ENCODE measurements at places on chromosomes 16 and 17. TPM values are rescaled to one million over a fixed set of nuclear protein-coding genes. Genes with fewer than 3 reads are reported as not detected.

DNA sequence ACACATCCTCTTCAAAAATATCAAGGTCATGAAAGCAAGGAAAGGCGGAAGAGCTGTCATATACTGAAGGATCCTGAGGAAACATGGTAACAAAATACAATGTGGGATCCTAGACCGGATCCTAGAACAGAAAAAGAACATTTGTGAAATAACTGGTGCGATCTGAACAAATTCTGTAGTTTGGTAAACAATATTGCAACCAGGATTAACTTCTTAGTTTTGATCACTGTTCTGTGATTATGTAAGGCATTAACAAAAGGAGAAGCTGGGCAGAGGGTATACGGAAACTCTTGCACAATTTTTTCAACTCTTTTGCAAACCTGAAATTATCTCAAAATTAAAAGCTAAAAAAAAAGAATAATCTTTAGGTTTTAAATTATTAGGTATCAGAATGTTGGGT lies 109.7 kb downstream of the TRIM37 start:
- DNase-seq, result no peak

DNA sequence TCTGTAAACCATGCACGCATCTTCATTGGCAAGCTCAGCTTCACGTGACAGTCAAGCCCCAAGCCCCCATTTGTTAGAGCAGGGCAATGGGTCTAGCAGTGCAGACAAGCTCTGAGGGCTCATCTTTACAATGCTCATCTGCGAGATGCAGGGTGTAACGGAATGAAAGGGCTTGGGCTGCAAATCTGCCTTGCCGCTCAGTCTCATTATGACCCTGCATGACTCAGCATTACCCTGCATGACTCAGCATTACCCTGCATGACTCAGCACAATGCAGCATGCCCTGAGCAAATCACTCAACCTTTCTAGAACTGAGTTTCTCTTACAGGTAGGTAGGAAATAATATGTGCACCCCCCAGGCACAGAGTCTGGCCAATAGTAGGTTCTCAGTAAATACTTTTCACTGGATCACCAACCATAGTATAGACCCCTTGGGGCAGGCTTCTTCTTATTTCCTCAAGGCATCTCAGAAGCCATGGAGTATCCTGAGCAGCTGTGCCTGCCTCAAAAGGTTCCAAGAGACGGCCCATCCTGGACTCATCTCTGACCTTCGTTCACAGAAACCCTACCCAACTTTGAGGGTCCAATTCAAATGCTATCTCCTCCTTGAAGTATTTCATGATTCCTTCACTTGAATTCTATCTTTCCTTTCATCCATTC lies 391.3 kb upstream of the CDH5 start:
- DNase-seq, result no peak

GRCh38 chr17:82685291-82685690 lies 13.2 kb downstream of the RAB40B start:
- no peak for DNase-seq

GRCh38 chr17:6427279-6427781 lies 7.6 kb downstream of the AIPL1 start:
- no peak for DNase-seq

GRCh38 chr17:77393867-77394539 lies 253.2 kb downstream of the SEC14L1 start:
- no peak for DNase-seq

Gene KREMEN2
- not detected for total RNA-seq

- no peak for DNase-seq
These were observed 110.9 kb downstream of the XYLT1 start for GRCh38 chr16:17359788-17360390.
